ENCODE measurements at places on chromosomes 2 and 18.

- no peak for DNase-seq
These were observed 305.3 kb upstream of the HNRNPA3 start for GRCh38 chr2:176907341-176907740.

- no peak for DNase-seq
These were observed 22.9 kb downstream of the ZNF532 start for GRCh38 chr18:58887613-58887963.

DNA sequence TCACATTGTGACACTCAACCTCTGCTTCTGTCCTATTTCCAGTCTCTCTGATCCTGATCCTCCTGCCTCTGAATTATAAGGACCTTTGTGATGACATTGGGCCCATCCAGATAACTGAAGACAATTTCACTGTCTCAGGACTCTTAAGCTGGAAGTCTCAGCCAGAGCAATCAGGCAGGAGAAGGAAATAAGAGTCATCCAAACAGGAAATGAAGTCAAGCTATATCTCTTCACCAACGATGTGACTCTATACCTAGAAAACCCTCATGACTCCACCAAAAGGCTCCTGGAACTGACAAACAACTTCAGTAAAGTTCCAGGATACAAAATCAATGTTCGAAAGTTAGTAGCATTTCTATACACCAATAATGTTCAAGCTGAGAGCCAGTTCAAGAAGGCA lies 29.3 kb upstream of the TWIST2 start:
- no peak for DNase-seq

GRCh38 chr18:14927701-14928100 lies 179.7 kb downstream of the ANKRD30B start:
- DNase-seq: no peak
